ENCODE measurements at places on chromosomes 6 and 20.

- DNase-seq: no peak
Observed at GRCh38 chr6:108777536-108777935, 70.7 kb upstream of the ARMC2 start.

DNA sequence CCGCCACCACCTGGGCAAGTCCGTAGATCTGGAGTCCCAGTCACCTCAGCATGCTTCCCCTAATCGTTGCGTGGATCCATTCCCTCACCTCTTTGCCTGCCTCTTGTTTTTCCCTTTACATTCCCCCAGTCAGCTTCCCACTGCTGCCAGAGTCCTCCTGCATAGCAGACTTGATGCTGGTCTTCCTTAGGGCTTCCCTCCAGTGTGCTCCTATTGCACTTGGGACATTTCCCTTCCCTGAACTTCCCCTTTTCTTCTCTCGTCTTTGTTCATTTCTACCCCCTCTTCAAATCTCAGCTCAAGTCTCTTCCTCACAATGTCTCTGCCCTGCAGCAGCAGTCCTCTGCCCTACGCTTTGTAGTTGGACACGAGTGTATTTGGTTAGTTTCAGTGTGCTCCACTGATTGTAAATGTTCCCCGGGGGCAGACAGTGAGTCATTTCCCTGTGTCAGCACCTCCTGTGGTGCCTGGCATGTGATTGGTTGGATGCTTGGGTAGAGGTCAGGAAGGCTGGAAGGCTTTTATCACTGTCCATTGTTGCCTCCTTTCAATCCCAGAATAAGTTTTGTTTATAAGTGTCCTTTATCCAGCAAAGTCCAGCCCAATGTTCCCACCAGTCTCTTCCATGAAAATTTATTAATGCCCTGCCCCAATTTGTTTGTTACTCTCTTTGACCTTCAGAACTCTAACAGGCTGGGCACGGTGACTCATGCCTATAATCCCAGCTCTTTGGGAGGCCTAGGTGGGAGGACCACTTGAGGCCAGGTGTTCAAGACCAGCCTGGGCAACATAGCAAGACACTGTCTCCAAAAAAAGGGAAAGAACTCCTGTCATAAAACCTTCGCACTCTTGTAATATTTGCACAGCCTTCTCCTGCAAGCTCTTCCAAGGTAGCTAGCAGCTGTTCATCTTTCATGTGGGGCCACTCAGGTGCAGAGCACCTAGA, 38.3 kb downstream of the FAM120B start:
- no peak for DNase-seq

- no peak for DNase-seq
Observed at GRCh38 chr20:52103913-52104545, 87.5 kb downstream of the ZFP64 start.

DNA sequence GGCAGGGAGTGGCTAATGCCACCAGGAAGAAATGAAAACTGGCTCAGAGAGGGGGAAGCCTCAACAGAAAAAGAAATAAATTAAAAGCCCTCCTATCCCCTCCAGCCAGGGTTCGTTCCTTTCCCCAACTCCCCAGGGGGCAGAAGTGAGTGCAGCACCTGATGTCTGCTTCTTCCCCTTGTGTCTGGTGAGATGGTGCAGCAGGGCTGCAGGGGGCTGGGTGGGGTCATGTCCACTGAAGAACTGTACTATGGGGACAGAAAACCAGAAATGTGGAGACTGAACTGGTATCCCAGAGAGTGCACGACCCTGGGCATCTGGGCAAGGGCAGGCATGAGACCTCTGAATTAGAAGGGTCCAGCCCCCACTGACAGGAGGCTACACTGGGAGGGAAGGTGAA, 4.0 kb downstream of the EGFL8 start:
- DNase-seq: no peak

DNA sequence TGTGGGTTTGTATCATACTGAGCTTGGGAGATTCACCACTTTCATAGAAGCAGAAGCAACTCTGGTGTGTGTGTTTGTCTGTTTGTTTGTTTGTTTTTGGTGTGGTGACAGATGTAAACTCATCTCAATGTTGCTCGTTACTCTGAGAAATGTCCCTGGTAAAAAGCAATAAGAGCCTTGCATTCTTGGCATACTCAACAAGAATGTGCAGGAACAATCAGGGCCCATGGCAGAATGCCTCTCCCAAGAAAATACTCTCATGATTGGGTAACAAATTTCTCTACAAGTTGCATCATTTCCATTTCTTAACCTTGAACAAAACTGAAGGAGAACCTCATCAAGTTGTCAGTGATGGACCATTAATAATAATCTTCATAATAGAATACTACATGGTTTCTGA, 43.0 kb upstream of the PKHD1 start:
- DNase-seq: no peak

DNA sequence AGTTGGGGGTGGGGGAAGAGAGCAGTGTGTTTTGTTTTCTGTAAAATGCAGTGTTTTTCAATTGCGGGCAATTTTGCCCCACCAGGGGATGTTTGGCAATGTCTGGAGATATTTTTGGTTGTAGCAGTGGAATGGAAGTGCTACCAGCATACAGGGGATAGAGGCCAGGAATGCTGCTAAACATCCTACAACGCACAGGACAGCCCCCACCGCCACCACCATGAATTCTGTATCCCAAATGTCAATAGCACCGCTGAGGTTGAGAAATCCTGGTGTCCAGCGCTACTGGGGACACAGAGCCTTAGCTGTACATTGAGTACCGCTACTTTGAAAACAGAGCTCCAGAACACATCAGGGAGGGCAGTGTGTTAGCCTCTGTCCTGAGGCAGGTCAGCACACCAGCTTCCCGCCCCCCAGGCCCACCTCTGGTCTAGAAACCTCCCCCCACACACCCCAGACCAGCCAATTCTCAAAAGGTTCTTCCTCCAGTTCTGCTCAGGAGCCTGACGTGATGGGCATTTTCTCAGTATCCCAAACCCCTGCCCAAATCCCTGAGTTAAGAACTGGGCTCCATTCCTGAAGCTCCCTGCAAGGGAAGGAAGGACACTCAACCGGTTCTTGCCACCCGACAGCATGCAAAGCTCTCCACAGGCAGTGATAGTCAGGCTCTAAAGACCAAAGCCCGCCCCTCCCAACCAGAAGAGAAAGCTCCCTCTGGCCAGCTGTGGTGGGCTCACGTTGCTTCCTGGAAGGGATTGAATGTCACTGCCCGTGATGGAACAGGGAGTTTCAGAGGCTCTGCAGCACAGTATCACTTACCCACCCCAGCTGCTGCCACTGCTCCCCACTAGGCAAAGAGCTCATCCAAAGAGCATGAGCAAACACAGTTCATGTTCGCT, 321.5 kb upstream of the JARID2 start:
- no peak for DNase-seq

DNA sequence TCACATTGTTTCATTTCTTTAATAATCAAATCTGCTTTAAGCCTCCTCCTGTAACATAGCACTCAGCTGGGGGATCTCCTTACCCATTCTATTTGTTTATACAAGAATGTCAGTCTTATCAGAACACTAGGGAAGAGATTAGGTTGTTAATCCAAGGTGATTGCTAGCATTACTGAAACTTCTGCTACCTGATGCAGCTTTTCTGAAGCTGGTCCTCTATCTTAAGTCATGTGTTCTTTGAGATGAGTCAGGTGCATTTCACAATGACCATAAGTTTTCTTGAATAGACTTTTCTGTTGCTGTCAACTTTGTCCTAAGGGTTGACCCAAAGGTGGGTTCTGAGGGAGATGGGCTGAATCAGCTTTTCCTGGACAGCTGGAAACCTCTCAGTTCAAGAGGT, 60.7 kb upstream of the SYNCRIP start:
- no peak for DNase-seq

DNA sequence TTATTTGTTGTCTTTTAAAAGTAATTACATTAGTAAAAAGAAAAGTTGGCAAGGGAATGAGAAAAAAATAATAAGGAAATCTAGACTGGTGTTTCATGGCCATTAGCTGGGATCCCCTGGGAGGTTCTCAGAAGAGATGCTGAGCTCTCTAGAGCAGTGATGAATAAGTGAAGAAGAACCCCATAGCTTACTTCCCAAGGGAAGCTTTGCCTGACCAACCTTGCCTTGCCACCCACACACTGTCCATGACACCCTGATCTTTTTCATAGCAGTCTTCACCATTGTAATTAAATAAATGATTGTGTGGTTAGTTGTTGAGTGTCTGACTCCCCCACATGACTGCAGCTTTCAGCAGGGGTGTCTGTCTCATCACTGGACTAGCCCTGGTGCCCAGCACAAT, 5.9 kb downstream of the C6orf163 start:
- DNase-seq: no peak

GRCh38 chr6:46862381-46862780, 59.4 kb downstream of the ADGRF5 start:
- no peak for DNase-seq

GRCh38 chr6:10411971-10412460, 2.9 kb downstream of the TFAP2A start:
- DNase-seq: no peak

DNA sequence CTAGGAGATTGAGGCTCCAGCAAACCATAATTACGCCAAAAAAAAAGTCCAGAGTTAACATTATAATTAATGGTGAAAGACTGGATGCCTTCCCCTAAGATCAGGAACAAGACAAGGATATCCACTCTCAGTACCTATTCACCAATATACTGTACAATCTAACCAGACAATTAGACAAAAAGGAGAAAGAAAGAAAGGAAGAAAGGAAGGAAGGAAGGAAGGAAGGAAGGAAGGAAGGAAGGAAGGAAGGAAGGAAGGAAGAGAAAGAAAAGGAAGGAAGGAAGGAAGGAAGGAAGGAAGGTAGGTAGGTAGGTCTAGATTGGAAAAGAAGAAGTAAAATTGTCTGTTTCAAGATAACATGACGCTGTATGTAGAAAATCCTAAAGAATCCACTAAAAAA, 50.7 kb downstream of the TASP1 start:
- no peak for DNase-seq

DNA sequence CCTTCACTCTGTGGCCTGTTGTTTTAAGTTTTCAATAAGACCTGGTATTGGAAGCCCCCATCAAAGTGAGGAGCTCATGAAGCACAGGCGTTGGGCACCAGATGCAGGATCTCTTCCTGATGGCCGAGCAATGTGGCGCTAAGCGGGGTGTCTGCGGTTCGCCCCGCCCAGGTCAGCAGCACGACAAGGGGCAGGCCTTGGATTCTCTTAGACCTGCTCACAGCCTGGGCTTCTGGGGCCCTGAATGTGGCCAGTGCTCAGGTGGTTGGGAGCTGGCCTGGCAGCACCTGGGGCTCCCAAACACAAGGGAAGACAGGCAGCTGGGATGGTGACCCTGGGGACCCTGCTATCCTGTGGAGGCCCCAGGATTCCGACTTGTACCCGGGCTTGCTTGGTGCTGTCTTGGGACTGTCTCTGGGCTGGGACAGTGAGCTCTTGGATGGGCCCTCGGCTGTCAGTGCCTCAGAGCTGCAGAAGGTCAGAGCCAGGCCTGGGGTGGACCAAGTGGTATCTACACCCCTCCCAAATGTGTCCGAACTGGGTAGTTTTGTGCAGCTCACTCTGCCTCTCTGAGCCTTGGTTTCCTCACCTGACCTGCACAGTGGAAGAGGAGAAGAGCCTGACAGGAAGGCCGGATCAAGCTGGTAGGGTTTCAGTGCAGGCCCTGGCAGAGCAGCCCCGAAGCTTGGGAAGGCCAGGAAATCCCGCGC, 69.1 kb downstream of the PHACTR3 start:
- no peak for DNase-seq

GRCh38 chr20:57384486-57384885, 6.7 kb upstream of the RBM38 start:
- no peak for DNase-seq

- DNase-seq: no peak
Observed at GRCh38 chr6:109853426-109853825, 124.7 kb upstream of the GPR6 start.

- DNase-seq: no peak
Observed at GRCh38 chr6:108156938-108157233, 8.9 kb upstream of the NR2E1 start.
